Esophagus muscularis mucosa (tissue), 4 donors: ENCODE measurements at places on chromosomes 1 and 21. TPM values are rescaled to one million over a fixed set of nuclear protein-coding genes. Genes with fewer than 3 reads are reported as not detected.
A peak's percentile ranks its signal among the peaks of the same experiment; 100 is the strongest.

GRCh38 chr1:228785366-228786330 lies 50.4 kb downstream of the RHOU start:
- H3K27me3 ChIP-seq = no peaks in the 10 kb centered on the region
- no peak overlapping the region for H3K27ac ChIP-seq
- H3K36me3 ChIP-seq = no peaks in the 10 kb centered on the region
- DNase-seq = no peak

RPE65 gene
- total RNA-seq = not detected

- no peaks in the 10 kb centered on the region for H3K27me3 ChIP-seq
- H3K4me3 ChIP-seq = peak overlapping the region; percentile 61
- no peak for DNase-seq
- peaks cover 97% of the 10 kb centered on the region for H3K4me1 ChIP-seq
Measured at GRCh38 chr1:27574871-27575831, 28.8 kb downstream of the AHDC1 start.

DNA sequence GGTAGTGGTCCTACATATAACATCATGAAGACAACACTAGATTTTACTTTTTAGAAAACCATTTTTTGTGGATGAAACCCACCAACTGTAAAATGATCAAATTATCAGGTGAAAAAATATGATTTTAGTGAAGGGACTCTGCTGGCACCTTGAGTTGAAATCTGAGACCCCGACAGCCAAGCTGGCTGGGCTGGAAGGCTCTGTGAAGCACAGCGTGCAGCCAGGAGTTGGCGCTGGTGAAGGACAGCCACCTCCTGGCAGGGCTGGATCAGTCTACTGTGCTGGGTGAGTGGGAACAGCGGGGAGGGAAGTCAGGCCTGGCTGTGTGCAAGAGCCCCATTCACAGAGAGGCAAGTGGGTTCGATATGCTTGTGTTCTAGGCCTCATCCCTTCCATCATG lies 47.9 kb downstream of the DDAH1 start:
- no peak overlapping the region for H3K27ac ChIP-seq
- H3K4me3 ChIP-seq = no peak overlapping the region
- no peaks in the 10 kb centered on the region for H3K27me3 ChIP-seq
- DNase-seq = no peak

DNA sequence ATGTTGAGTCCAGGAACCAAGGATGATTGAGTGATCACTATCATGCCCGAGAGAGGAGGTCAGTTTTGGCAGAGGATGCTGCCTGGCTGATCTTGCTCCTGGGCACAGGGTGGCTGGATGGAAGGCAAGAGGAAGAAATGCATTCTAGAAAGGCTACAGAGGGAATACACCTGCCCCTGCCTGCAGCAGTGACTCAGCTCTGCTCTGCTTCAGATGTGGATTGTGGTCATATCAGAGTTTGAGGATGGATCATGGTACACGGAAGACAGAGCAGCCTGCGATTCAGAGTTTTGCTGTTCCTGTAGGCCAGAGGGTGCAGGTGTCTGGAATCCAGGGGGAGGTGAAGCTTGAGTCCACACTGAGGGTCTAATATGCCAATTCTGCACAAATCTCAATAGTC lies 37.2 kb downstream of the PCP4 start:
- H3K4me3 ChIP-seq = no peak overlapping the region
- H3K27ac ChIP-seq = no peak overlapping the region
- peaks cover 3% of the 10 kb centered on the region for H3K4me1 ChIP-seq
- H3K27me3 ChIP-seq = no peaks in the 10 kb centered on the region

PPIH gene
- total RNA-seq = 14.4 TPM

DNA sequence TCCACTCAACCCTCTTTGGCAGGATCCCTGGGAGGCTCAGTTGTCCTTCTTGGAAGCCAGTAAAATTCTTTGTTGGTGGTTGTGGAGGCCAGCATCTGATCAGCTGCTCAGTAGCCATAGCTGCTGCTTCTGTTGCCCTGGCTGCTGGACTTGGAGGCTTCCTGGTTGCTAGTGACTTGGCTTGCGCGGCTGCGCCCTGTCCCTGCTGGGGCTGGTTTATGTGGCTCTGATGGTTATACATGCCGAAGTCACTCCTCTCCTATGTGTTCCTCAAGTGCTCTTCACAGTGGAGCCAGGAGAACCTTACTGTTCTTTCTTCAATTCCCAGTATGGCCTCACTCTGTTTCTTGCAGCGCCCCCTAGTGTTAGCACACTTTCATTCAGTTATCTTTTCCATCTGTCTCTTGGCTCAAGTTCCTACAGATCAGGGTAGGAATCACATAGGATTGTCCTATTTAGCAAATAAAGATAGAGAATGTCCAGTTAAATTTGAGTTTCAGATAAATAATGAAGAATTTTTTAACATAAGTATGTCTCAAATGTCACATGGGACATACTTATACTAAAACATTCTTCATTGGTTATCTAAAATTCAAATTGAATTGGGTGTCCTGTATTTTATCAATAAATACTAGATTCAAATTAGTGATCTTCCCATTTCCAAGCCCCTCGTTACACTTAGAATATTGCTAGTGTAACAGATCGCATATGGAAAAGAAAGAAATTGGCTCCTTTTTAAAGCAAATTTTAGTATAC lies 176.5 kb downstream of the TGFB2 start:
- H3K4me3 ChIP-seq = no peak overlapping the region
- H3K36me3 ChIP-seq = no peaks in the 10 kb centered on the region
- H3K4me1 ChIP-seq = peaks cover 6% of the 10 kb centered on the region
- H3K27ac ChIP-seq = no peak overlapping the region
- no peaks in the 10 kb centered on the region for H3K27me3 ChIP-seq
- DNase-seq = no peak

DNA sequence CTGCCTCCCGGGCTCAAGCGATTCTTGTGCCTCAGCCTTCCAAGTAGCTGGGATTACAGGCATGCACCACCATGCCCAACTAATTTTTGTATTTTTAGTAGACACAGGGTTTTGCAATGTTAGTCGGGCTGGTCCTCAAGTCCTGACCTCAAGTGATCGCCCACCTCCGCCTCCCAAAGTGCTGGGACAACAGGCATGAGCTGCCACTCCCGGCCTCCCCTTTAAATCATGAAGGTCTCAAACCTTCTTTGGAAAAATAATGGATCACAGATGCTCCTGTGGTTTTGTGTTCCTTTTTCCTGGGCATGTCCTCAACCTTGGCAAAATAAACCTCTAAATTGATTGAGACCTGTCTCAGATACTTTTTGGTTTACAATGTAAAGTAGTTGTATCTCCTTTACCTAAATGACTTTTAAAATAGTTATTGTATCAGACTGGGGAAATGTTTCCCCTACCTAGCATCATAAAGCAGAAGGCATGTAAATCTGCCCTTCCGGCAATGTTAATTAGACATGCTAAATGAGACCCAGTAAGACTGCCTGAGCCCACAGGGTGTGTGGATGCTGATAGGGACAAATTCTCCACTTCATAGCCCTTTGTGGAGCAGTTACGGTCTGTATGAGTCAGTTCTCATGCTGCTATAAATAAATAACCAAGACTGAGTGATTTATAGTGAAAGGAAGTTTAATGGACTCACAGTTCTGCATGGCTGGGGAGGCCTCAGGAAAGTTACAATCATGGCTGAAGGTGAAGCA lies 27.8 kb downstream of the CBR1 start:
- no peaks in the 10 kb centered on the region for H3K4me1 ChIP-seq
- H3K27ac ChIP-seq = no peak overlapping the region
- no peak overlapping the region for H3K4me3 ChIP-seq
- no peaks in the 10 kb centered on the region for H3K36me3 ChIP-seq
- no peak for DNase-seq
- peaks cover 29% of the 10 kb centered on the region for H3K27me3 ChIP-seq

CLCA4 gene
- not detected for total RNA-seq

DNA sequence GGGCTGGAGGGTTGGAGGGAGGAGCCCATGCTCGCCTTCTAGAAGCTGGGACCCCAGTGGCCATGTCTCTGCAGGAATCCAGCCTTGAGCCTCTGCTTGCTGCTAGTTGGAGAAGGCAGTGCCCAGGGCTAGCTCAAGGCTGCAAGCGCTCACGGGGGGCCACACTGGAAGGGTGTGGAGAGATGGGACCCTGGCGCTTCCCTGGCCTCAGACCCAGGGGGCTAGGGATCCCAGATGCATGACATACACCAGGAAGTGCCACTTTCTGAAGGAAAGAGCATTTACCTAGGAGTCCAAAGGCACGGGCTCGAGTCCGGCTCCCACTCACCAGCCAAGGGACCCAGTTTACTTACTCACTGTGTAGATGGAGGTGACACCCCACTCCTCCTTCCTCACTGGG lies 32.6 kb downstream of the NENF start:
- no peak for DNase-seq
- H3K36me3 ChIP-seq = no peaks in the 10 kb centered on the region
- H3K4me3 ChIP-seq = no peak overlapping the region
- H3K27me3 ChIP-seq = no peaks in the 10 kb centered on the region
- no peak overlapping the region for H3K27ac ChIP-seq

DNA sequence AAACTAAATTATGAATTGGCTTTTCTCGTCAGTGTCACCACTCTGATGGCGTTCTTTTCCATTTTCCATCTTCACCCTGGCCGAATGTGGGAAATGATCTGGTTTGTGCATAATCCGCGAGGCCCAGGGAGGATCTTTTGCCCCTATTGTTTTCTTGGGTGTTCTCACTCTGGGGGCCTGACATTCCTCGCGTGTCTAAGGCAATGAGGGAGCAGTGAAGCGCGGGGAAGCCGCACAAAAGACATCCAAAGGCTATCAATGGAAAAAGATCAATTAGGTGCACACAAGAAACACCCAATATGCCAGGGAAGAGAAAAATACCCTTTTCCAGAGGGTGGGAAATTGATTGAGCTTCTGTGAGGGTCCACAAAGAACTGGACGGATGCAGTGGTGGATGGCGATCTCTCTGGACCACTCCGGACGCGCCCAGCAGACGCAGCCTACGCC lies 941 bp upstream of the C1orf21 start:
- H3K4me3 ChIP-seq = peak overlapping the region; percentile 96
- peak overlapping the region; percentile 91 for H3K27ac ChIP-seq
- no peaks in the 10 kb centered on the region for H3K36me3 ChIP-seq

DNA sequence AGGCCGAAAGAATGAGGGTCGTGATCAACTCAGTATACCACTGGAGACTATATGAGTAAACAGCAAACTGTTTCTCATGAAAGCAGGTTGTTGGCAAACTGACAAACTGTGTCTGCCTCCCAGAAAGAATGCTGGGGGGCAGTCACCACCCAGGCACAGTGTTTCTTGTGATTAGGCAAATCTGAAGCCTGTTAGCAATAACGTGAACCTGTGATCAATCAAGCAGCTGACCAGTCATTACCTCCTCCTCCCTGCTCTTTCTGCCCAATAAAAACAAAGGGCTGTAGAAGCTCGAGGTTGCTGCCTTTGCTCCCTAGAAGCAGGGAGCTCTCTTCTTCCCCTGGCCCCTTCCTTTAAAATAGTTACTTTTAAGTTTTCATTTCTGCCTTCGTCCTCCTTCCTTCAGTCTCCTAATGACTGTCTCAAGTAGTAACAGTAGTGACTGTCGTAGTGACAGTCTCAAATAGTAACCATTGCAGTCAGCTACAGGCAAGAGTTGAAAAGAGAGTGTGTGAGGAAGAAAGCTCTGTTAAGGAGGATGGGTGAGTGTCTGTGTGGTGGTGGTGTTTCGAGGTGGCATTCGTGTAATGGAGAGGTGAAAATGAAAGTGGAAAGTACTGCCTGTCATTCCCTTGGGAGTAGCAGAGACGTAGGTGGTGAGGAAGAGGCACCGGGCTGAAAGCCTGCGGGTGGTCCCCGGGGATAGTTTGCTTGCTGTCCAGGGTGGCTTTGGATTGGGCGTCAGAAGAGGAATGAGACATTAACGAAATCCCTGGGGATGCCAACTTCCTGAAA lies 14.5 kb downstream of the HHAT start:
- H3K4me1 ChIP-seq = peaks cover 25% of the 10 kb centered on the region
- H3K4me3 ChIP-seq = peak overlapping the region; percentile 45
- peak overlapping the region; percentile 40 for H3K27ac ChIP-seq
- no peaks in the 10 kb centered on the region for H3K36me3 ChIP-seq
- DNase-seq = no peak

- no peaks in the 10 kb centered on the region for H3K36me3 ChIP-seq
- H3K27me3 ChIP-seq = no peaks in the 10 kb centered on the region
Measured at GRCh38 chr1:87318056-87318650, 10.5 kb upstream of the LMO4 start.

DNA sequence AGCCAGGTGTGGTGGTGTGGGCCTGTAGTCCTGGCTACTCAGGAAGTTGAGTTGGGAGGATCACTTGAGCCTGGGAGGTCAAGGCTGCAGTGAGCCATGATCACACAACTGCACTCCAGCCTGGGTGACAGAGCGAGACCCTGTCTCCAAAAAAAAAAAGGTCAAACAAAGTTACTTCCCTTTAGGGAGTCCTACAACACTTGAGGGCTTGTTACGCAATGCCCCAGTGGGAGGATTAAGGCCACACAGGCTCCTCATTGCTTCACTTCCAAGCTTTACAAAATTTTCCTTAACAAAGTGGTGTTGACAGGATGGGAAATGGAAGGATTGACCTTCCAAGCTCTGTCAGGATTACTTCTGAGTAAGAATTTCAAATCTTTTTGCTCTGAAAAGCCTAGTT lies 6.2 kb upstream of the EXTL1 start:
- H3K36me3 ChIP-seq = no peaks in the 10 kb centered on the region
- no peak for DNase-seq
- H3K27me3 ChIP-seq = no peaks in the 10 kb centered on the region
- H3K4me1 ChIP-seq = peaks cover 8% of the 10 kb centered on the region
- H3K27ac ChIP-seq = no peak overlapping the region

- no peak overlapping the region for H3K27ac ChIP-seq
- no peak for DNase-seq
- H3K27me3 ChIP-seq = no peaks in the 10 kb centered on the region
- H3K4me3 ChIP-seq = no peak overlapping the region
- no peaks in the 10 kb centered on the region for H3K4me1 ChIP-seq
- no peaks in the 10 kb centered on the region for H3K36me3 ChIP-seq
Measured at GRCh38 chr1:198563583-198563982, 23.1 kb upstream of the ATP6V1G3 start.

- H3K4me3 ChIP-seq = no peak overlapping the region
- no peaks in the 10 kb centered on the region for H3K4me1 ChIP-seq
- no peak for DNase-seq
- no peaks in the 10 kb centered on the region for H3K36me3 ChIP-seq
Measured at GRCh38 chr1:98849969-98850636, 154.6 kb downstream of the PLPPR5 start.

FGR gene
- 32.1 TPM for total RNA-seq

DNA sequence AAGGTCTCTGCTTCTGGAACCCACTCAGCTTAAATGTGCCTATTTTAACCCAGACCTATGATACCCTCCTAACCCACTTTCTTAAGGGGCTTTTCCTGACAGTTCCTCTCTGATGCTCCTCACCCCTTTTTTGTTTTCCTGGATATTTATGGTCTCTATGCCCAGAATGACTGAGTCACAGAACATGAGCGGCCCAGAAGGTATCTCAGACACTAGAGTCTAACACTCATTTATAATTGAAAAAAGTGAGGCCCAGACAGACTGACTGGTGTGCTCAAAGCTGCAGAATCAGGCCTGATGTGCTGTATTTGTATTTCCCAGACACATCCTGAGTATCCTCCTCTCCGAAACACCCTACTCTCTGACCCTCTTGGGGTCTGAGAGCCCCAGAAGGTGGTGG lies 44.0 kb downstream of the LRRC71 start:
- no peaks in the 10 kb centered on the region for H3K4me1 ChIP-seq
- H3K27ac ChIP-seq = no peak overlapping the region
- H3K36me3 ChIP-seq = peaks cover 82% of the 10 kb centered on the region
- no peak for DNase-seq
- no peak overlapping the region for H3K4me3 ChIP-seq
